NK-92 treated with Interleukin-12 subunit alpha and Interleukin-12 subunit beta, amount 100 ng/mL, for 24 hours (cell line): ENCODE measurements at places on chromosomes 4 and X.

DNA sequence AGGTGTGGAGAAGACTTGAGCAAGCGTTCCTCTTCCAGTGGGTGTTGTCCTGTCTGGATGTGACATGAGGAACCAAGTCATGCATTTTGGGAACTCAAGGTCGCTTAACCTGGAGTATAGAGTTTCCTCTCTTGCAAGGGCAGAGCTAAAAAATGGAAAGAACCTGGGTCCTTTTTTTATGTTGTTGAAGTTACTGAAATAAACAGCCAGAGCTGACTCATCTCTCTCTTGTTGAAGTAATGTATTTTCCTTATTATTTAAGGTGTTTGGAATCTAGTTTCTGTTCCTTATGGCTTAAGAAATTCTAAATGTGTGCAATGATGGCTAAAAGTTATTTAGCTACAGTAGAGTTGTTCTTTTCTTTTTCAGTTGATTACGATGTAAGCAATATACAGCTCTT, 314.5 kb downstream of the CAMK2D start:
- DNase-seq = no peak

GRCh38 chr4:53490161-53490956, 100.9 kb downstream of the LNX1 start:
- no peak for DNase-seq

GRCh38 chrX:21721195-21721594, 36.7 kb downstream of the SMPX start:
- DNase-seq = no peak

GRCh38 chr4:47538111-47538824, 53.2 kb downstream of the ATP10D start:
- DNase-seq = no peak

- DNase-seq = no peak
These were observed 62.6 kb downstream of the WWC2 start for GRCh38 chr4:183161630-183162029.

DNA sequence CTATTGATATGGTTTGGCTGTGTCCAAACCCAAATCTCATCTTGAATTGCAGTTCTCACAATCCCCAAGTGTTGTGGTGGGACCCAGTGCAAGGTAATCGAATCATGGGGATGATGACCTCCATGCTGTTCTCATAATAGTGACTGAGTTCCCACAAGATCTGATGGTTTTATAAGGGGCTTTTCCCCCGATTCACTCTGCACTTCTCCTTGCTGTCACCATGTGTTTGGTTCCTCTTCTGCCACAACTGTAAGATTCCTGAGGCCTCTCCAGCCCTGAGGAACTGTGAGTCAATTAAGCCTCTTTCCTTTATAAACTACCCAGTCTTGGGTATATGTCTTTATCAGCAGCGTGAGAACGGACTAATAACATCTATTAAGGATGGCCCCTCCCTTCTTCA, 68.8 kb downstream of the FBXW7 start:
- DNase-seq = no peak

DNA sequence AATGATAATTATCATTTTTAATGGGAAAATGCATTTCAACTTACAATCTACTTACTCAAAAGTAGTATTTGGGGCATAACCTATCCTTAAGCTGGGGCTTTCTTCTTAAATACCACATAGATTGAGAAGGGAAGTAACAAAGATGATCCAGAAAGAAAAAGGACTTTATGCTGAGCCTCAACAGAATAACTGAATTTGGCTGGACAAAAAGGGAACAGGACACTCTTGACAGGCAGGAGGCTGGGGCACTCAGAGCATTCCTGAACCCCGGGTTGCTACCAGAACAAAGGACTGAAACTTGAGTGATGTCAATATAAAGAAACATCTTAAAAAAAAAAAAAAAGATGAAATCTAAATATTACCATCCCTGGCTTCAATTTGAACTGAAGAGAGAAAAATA, 23.9 kb downstream of the RELL1 start:
- no peak for DNase-seq

GRCh38 chr4:20395160-20395773, 143.6 kb downstream of the SLIT2 start:
- DNase-seq = no peak

- no peak for DNase-seq
These were observed 195.6 kb upstream of the TACR3 start for GRCh38 chr4:103915224-103915869.

- DNase-seq = no peak
These were observed 256.1 kb upstream of the GIMD1 start for GRCh38 chr4:106624671-106625070.

DNA sequence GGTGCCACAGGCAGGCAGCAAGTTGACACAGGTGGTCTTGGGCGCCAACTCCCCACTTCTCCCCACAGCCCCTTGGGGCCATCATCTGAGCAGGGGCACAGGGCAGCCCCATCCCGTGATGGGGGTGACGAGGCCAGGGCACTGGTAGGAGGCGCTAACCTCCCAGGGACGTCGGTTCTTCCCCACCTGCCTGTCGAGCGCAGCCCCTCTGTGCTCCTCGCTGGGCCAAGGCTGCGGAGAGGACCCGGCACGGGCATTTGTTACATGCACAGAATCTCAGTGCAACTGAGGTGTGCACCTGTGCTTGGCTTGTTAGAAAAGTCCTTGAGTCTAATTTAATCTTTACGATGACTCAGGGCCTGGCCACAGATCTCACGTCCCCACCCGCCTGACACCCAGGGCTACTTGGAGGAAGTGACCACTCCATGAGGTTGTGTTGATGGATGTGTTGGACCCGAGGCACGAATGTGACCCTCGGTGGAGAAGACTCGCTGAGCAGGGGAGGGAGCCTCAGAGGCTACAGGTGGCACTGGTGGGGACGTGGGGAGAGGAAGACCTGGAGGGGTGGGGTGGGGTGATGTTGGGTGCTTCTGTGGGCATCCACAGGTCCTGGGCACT, 3.1 kb upstream of the SH3TC1 start:
- no peak for DNase-seq

GRCh38 chr4:97185233-97185632, 958.0 kb downstream of the STPG2 start:
- DNase-seq = no peak

- no peak for DNase-seq
These were observed 11.2 kb upstream of the NUDT11 start for GRCh38 chrX:51507551-51507950.

GRCh38 chrX:5015451-5015850, 1213.2 kb downstream of the NLGN4X start:
- DNase-seq = no peak

GRCh38 chr4:4425696-4426095, 38.8 kb downstream of the NSG1 start:
- no peak for DNase-seq

DNA sequence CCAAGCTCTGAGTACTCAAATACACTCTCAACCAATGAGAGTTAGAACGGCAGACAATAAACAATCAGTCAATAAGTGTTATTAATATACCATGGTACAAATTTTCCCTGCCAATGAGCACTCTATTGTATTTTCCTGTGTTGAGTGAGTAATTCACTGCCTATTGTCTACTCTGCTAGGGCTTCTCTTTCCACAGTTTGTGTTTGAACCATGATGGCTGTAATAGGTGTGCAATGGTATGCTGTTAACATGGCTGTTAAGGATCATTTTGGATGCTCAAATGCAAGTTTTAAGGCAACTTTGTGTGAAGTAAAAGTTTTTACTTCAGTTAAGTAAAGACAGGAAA, 41.2 kb downstream of the RPS6KA3 start:
- DNase-seq = no peak

- no peak for DNase-seq
These were observed 57.4 kb upstream of the PITX2 start for GRCh38 chr4:110680265-110680664.

- DNase-seq = no peak
These were observed 91.8 kb upstream of the HPRT1 start for GRCh38 chrX:134368126-134368525.

DNA sequence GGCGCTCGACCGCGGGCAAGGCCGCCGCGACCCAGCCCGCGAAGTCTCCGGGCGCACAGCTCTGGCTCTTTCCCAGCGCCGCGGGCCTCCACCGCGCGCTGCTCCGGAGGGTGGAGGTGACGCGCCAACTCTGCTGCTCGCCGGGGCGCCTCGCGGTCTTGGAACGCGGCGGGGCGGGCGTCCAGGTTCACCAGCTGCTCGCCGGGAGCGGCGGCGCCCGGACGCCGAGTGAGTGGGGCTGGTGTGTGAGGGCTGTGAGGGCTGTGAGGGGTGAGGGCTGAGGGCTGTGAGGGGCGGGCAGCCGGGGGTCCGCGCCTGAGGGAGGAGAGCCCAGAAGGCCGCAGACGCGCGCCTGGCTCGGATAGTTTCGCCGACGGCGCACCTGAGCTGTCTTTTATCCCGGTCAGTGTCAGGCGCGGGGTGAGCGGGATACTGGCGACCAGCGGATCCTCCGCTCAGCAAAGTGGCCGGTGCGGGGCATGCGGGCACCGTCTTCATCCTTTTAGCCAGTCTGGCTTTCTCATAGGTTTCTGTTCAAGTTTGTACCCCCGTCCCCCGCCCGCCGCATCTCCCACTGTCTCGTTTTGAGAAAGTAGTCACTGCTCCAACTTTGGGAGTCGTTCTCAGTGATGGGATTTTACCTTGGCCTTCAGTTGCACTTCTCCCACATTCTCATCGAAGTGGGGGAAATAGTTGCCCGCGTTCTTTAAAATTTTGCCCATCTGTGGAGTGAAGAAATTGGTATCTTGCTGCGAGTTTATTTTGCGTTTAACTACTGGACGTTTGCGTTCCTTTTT, 586 bp downstream of the HERC5 start:
- no peak for DNase-seq
